Stimulated activated CD8-positive, alpha-beta memory T cell treated with anti-CD3 and anti-CD28 coated beads, Interleukin-12 subunit alpha, Interleukin-12 subunit beta, amount 100 ng/mL, for 4 hours (primary cell): ENCODE measurements at places on chromosomes 7 and 10.

DNA sequence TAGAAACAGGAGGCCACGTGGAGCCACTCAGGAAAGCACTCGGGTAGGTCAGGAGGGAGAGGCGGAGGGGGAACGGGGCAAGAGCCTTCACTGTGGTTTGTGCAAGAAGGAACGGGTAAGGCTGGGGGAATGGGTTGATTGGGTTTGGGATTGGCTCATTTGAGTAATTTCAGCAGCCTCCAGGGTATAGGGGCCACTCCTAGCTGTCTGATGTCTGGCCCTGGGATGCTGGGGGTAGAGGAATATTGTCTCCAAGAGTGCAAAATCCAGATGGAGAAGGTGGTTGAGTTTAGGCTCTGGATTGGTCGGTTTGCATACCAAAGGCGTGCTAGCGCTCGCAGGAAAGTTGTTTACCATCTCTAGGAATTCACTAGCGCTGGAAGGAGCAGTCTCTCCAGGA is 47.2 kb downstream of the MYL10 start:
- DNase-seq = no peak

DNA sequence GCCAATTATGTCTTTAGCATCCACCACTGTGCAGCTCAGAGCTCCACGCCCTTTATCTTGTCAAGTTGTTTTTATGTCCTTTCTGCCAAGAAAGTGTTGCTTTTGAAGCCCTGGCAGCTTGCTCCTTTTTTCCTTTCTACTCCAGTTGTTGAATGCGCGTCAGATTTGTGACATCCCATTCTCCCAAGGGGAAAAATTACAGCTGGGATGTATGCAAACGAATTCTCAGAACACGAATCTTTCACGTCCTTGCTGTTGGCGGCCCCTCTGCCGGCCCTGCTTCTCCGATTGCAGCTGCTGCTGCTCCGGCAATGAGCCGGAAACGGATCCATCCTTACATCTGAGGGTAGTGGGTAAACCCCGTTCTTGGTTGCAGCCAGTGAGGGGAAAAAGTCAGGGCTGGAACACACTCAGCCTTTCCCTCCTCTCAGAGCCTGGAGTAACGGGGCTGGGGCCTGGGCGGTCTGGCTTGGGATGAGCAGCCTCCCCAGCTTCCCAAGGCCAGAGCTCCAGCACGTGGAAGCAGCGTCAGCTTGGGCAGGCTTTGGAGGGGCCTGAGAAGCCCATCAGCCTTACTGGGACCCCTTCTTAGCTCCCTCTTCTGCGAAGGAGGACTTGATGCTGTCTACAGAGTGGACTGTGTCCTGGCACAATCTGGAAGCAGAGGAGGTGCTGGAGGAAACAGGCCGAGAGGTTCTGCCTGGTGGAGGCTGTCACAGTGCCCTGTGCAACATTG is 79.0 kb upstream of the CHST15 start:
- no peak for DNase-seq

GRCh38 chr10:104337985-104338735 is at the start of gene ITPRIP:
TSS of gene ITPRIP (minus strand) at chr10:104338465. CDS start at chr10:104316051, 22,414 bp downstream.
- peak; percentile 68 for DNase-seq

DNA sequence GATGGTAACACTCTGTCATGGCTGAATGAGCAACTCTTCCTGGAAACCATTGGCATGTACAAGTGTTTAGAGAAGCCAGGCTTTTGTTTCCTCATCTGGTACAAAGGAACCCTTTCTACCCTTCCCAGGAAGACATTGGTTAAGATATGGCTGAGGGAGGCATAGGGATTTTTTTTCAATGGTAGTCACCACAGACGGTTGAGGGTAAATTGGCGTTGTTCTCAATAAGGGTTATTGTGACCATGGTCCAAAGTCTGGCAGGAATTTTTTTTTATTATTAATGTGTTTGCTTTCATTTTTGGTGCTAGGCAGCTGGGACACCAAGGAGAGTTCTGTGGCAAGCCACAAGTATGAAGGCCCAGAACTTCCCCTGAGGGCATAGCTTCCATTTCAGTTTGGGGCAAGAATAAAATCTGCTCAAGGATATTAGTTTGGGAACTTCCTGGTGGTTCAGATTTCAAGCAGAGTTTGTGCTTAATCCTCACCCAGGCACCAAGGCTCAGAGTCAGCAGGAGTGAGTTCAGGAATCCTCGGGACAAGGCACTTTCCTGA is at the start of gene PLEKHS1:
Gene PLEKHS1, plus strand, starts transcription at position 502 of the 552 bp plus-strand sequence. CDS start 3,596 bp downstream, outside the sequence.
- DNase-seq = no peak

- no peak for DNase-seq
Observed at GRCh38 chr7:123871998-123872867, 27.3 kb downstream of the HYAL4 start.

GRCh38 chr7:30934225-30934624 is 22.6 kb downstream of the AQP1 start:
- DNase-seq = no peak

DNA sequence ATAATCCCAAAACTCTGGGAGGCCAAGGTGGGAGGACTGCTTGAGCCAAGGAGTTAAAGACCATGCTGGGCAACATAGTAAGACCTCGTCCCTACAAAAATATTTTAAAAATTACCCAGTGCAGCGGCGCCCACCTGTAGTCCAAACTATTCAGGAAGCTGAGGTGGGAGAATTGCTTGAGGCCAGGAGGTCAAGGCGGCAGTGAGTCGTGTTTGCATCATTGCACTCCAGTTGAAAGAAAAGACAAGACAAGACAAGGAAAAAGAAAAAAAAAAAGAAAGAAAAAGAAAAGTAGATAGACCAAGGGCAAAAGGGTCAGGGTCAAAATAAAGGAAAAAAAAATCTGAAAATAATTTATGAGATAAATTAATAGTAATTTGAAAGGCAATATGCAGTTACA is 5.8 kb downstream of the ANXA7 start:
- DNase-seq = no peak

- no peak for DNase-seq
Observed at GRCh38 chr10:23648618-23649017, 209.7 kb downstream of the OTUD1 start.
